Right ventricle myocardium superior (tissue), 1 donor: ENCODE measurements at places on chromosomes 3 and 15.

DNA sequence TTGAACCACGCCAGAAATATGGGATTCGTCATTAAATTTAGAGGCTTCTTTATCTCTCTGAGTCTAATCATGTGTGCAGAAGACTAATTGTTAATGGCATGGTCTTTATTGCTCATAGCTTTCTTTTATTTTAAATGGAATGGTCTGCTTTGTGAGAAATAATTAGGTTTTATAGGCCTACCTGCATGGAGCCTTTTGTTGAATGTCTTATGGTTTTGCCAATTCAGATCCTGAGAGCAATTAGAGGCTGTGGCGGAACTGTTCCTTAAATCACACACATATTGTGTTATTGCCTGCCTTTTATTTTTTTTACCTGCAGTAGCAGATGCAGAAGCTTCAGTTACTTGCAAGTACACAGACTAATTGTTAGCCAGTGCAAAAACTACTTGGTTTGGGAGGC, 306.2 kb downstream of the NLGN1 start:
- DNase-seq = no peak

- DNase-seq = no peak
Observed at GRCh38 chr3:30344288-30344687, 262.1 kb upstream of the TGFBR2 start.

GRCh38 chr15:34993412-34993811, 5.3 kb upstream of the ZNF770 start:
- DNase-seq = no peak

- peak; percentile 74 for DNase-seq
Observed at GRCh38 chr3:51955893-51956770, 951 bp downstream of the GPR62 start.

- DNase-seq = no peak
Observed at GRCh38 chr3:4426782-4427344, 40.2 kb downstream of the SUMF1 start.

GRCh38 chr15:61182946-61183345, 46.2 kb downstream of the RORA start:
- DNase-seq = no peak

DNA sequence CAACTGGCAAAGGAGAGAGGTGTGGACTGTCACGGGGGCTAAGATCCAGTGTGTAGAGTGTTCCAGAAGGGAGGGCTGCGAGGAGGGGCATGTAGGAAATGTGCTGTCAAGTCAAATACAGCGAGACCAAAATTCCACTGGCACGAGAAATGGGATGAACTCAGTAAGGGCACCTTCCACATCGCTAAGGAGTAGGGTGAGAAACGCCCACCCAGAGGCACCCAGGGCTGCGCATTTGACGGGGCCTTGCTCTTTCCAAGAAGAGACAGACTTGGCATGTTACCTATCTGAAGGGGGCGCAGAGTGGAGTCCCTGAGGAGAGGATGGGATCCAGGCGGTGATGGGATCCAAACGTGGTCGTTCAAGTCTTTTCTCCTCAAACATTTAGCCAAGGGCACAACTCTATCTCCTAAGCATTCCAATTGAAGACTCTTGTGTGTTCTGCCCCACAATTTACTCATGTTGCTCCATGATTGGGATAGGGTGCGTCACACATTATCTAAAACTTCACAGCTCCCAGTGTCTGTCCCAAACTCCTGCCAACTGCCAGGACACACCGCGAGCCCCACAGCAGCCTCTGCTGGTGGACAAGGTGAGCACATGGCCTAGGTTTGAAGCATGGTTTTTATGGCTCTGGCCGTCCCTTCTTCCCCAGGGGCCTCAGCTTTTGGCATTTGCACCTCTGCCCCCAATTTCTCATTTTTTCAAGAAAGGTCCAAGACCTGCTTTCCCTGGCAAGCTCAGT, 7.6 kb downstream of the SELENOS start:
- peak; percentile 62 for DNase-seq

GRCh38 chr15:91992945-91993344, 139.4 kb downstream of the SLCO3A1 start:
- DNase-seq = no peak

DNA sequence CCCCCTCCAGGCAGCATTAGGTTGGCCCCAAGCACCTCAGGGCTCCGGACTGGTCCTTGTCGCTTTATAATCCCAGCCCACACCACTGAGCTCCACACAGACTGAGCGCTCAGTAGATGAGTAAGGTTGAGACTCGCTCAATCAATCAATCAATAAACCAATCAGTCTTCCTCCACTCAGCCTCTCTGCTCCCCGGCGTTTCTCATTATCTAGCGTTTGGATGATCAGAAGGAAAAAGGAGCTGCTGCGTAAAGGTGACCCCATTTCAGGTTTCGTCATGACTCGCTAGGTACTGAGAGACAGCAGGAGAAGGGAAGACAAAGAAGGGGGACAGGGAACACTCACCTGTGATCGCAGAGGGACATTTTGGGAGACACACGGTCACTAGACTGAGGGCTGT, 41.2 kb downstream of the ZNF710 start:
- no peak for DNase-seq

- no peak for DNase-seq
Observed at GRCh38 chr3:190696777-190697501, 165.6 kb downstream of the GMNC start.

- no peak for DNase-seq
Observed at GRCh38 chr15:57205996-57206395, 170.3 kb upstream of the CGNL1 start.

- no peak for DNase-seq
Observed at GRCh38 chr3:46470831-46471230, 6.1 kb upstream of the LTF start.

DNA sequence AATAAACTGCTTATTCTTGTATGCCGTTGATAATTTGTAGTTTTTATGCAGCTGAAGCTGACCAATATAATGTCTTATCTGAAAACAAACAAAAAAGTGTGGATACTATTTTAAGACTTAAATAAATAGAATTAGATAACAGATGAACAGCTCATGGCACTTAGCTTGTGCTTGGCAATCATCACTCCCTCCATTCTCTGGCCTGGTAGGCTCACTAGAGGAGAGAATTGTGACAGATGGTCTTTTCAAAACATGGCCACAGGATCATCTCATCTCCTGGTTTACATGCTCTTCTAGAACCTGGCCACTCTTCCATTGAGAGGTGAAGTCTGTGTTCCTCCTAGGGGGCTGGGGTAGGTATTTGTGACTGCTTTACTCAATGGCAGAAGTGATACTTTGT, 58.4 kb upstream of the RBP1 start:
- DNase-seq = no peak

GRCh38 chr15:52121896-52122295, 9.3 kb upstream of the BCL2L10 start:
- DNase-seq = no peak

GRCh38 chr15:31254431-31255175, 72.0 kb upstream of the KLF13 start:
- DNase-seq = no peak

GRCh38 chr15:70514251-70514650, 249.1 kb downstream of the UACA start:
- no peak for DNase-seq

DNA sequence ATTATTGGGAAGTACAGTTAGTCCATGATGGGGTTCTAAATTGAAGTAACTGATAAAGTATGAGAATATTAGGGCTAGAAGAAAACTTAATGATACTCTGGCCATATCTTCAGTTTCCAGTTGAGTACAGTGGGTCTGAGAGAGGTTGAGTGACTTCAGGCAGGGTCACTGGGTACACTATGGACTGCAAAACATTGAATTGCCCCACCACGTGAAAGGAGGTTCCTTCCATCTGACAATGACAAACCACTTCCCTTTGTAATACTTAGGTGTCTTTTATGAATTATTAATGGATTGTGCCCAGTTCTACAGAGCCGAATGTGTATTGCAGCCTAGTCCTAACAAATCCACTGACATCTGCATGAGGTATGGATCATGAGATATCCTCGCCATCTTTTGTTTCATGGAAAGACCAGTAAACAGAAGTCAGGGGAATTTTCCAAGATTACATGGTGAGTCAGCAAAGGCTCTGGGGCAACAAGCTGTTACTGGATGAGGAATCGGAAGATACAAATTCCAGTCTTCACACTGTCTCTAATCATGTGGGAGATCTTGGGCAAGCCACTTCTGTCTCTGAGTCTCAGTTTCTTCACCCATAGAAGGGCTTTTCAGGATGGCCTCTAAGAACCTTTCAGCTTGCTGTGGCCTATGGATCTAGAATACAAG, 66.5 kb upstream of the BCL6 start:
- DNase-seq = no peak

- DNase-seq = no peak
Observed at GRCh38 chr3:130601442-130601971, 84.5 kb downstream of the COL6A6 start.

DNA sequence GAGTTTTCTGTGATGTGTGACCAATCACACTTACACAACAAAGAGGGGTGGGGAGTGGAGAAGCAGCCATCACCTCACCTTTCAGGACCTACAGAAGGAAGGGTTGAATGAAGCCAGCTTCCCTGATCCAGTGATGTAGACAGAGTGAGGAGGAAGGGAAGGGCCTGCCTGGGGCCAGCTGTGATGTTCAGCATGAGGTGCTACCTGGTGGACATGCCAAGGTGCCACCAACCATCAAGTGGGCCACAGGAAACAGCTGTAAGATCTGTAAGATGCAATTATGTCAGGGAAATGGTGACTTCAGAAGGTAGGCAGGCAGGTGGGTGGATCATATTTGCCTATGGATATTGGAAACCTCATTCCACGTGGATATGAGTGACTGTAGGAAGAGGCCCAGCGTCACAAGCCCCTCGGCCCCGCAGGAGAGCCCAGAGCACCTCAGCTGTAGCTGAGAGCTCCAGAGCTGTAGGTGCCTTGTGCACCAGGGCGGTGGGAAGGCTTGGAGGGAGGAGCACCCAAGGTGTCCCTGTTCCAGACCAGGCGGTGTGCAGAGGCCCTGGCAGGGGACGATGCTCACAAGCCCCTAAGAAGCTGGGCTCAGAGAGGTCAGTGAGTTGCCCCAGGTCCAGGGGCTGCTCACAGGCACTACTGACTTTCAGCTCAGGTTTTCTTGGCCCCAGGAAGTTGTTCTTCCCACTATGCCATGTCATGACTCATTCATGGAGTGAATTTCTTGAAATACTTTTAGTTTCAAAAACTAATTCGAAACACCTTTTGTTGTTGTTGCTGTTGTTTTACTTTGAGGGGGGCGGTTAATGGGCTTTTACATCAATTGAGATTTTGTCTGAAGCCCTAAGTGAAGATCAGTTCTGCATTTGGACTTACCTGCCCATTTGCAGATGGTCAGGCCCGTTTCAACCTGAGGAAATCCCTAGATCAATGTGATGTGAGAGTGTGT, 94.2 kb upstream of the ALDH1A3 start:
- no peak for DNase-seq

GRCh38 chr3:18216996-18217395, 208.1 kb downstream of the SATB1 start:
- DNase-seq = no peak

DNA sequence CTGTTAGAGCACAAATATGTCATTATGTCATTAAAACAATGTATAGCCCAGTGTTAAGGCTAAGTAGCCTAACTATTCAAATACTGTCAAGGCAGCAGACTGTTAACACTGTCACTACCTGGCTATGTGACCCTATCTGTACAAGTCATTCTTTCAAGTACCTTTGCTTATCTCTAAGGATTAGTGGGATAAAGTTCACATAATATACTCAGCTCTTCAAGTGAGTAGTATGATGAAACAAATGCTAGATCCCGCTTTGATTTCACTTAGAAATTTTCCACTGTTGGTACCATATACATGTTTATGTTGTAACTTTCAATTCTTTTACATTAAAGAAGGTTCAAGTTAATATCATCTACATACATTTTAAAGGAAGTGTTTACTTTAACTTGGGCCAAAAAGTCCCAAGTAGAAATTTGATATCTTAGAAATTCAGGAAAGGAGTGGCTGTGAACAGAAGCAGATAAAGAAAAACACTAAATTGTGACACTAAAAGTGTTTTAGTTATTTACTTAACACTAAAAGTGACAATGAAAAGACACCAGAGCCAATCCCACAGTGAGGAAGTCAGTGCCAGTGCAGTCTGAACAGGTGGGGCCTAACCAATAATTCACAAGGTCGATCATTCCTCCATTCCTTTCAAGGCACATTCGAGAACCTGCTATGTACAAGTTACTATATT, 4.8 kb upstream of the RFX7 start:
- DNase-seq = no peak

GRCh38 chr15:64599226-64599625, 138.8 kb downstream of the ZNF609 start:
- no peak for DNase-seq
